ENCODE measurements at places on chromosomes 12 and 14.
A peak's percentile ranks its signal among the peaks of the same experiment; 100 is the strongest.

DNA sequence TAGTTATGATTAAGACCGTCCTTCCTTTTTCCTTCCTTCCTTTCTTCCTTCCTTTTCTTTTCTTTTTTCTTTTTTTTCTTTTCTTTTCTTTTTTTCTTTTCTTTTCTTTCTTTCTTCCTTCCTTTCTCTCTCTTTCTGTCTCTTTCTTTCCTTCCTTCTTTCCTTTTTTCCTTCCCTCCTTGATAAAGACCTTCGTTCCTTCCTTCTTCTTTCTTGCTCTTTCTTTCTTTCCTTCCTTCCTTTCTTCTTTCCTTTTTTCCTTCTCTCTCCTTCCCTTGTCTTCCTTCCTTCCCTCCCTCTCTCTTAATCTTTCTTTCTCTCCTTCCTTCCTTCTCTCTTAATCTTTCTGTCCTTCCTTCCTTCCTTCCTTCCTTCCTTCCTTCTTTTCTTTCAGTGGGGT, 130.9 kb downstream of the PAPOLA start:
- no peak for DNase-seq

DNA sequence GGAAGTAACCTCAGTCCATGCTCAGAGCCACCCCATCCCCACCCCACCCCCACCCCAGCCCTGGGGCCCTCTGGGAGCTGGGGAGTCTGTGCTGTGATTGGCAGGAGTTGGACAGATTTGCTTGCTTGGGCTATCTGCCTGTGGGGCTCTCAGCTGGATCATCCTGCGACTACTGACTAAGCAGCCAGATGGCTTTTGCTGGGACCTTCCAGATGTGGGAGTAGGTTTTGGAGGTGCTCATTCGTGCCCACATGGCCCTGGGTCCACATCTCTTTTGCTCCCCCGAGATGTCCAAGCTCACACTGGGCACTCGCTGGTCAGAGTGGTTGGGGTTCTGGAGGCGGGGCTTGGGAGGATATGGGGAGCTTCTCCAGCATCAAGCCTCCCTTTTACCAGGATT, 138.9 kb downstream of the TSPAN9 start:
- no peak for DNase-seq

DNA sequence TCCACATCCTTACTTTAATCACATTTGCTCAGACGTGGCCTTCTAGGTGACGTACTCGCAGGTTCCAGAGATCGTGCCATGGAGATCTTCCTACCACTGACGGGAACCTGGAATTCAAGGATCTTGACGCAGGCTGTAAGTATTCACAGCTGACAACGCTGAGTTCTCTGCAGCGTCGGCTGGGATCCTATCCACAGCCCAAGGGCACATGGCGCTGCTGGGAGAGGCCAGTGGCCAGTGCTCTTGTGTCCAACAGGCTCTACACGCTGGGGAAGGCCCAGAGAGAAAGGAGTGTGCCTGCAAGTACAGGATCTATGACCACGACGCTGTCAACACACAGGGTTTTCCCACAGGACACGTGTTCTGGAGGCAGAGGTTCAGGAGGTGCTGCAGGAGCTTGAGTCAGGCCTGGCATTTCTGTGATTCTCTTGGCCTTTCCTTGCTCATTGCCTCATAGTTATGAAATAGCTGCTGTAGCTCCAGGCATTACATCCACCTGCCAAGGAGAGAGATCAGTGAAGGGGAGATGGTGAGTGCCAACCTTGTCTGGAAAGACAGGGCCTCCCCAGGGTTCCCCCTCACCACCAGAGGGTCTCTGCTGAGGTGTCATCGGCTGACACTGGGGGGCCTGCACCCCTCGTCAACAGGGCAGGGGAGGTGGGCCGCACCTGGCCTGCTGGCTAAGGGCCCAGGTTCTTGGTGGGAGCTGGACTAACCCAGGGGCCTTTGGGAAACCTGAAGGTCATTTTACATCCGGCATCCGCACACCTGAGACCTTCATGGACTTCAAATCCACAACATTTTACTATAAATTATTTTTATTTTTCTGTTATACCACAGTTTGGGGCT, 21.3 kb downstream of the LRCOL1 start:
- no peak for DNase-seq

DNA sequence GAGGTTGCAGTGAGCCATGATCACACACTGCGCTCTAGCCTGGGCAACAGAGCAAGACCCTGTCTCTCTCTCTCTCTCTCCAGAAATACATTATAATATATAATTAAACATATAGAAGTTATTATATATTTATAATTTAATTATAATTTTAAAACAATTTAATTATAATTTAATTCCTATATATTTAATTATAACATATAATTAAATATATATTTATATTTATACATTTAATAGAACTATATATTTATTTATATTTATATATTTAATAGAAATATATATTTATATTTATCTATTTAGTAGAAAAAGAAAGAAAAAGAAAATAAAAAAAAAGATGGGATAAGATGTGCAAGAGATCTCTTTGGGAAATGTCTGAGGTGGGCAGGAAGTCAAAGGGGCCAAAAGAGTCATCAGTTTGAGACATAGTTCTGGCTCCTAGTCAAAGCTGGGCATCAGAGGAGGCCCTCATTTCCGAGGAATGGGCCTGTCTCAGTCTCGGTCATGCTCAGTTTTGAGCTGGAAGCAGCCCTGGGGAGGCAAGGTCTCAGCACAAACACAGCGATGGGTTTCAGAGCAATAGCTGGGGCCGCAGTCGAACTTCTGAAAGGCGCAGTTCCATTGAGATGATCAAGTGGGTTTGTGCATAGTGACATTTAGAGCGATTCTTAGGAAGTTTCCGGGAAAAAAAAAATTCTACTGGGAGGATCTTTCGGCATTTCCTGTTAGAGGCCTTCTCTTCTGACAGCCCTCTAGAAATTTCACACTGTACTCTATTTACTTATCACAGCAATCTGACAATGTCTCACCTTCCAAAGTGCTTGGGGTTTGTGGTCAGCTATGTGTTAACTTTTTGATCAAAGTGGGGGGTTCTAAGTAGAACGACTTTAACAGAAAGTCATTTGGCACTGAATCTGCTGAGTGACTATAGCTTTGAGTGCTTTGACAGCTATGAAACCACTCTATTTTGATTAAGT, 58.7 kb upstream of the GZMB start:
- peak; percentile 38 for DNase-seq

- peak; percentile 17 for DNase-seq
Observed at GRCh38 chr12:132560614-132561426, 49.6 kb downstream of the LRCOL1 start.

DNA sequence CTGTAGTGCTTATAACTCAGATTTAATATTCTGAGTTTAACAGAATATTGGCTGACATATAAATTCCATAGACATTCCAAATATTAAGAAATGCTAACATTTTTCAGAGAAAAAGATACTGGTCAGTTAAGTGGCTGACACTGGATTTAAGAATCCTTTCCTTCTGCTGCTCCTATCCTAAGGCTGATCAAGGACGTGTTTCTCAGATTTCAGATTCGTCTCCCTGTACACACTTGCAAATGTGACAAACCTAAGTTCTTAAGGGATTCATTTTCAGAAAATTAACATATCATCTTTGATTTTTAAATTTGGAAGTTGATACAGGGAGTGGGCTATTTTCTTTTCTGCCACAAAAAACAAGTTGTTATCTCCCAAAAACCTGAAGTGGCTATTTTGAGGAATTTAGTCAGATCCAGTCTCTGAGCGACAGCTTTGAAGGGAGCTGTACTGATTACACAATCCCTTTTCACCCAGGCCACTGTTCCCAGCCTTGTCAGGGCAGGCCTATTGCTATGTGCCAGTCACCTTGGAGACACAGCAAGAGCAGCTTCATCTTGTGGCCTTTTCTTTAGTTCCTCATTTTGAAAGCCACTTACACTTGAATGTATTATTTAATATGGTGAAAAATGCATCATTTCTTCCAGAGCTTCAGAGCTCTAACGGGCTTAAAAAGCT, 370.6 kb downstream of the KCNH5 start:
- DNase-seq, result no peak

DNA sequence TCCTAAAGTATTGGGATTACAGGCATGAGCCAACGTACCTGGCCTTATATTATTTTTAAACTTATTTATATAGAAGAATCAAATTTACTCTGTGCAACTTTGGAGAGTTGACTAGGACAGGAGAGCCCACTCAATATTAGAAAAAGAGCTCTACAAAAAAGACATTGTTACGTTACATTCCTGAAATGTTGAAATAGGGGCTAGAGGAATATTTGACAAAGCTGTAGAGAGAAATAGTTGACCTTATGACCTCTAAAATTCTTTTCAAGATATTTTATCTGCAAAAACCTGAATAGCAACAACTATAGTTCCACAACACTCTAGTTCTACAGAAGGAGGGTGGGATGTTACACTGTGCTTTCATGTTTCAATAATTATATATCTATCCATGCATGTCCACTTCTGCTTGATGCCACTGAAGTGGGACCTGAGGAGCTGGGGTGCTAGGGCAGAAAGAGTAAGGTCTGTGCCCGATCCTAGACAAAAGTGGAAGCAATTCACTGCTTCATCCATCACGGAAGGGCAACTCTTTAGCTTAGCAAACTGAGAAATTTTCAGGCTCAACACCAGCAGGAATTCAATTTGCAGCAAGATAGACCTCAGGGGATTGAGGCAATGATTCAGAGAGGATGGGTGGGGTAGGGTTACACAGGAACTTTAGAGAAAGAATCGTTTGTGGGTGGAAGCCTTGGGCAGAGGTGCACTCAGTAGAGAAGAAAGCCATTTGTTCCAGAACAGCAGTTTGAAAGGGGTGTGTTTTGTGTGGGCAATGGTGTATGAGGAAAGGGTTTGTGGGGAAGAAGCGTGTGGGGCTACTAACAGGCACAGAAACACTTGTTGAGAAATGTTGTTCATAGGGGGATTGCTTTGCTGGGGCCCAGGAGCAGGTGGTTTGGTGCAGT, 16.0 kb upstream of the RNASE10 start:
- DNase-seq, result peak; percentile 7

DNA sequence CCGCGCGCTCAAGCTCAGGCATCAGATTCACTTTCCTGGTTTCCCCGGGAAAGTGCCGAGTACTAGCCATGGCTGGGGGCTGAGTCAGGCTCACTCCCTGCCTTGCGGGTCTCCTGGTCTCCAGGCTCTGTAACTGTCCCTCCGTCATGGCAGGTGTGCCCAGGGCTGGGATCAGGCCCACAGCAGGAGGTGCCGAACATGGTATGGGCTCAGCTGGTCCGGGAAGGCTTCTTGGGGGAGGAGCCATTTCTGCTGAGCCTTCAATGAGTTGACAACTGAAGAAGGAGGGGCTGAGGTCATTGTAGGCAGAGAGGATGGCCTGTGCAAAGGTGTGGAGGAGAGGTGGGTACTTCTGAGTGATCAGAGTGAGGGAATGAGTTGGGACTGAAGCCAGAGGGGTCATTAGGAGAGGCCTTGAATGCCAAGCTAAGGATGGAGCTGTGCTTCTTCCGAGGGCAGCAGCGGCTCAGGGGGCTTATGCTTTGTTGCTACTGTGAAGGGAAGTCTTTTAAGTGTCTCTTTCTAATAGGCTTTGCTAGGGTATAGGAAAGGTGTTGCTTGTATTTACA, 769 bp downstream of the EXOC3L4 start:
- no peak for DNase-seq

- DNase-seq, result no peak
Observed at GRCh38 chr12:127731657-127732056, 535.3 kb upstream of the TMEM132C start.

- peak; percentile 21 for DNase-seq
Observed at GRCh38 chr12:46373301-46374296, 1.0 kb upstream of the SLC38A2 start.

GRCh38 chr12:94980577-94980976, 22.9 kb downstream of the NDUFA12 start:
- DNase-seq, result no peak

GRCh38 chr12:27119797-27120196, 37.4 kb upstream of the C12orf71 start:
- no peak for DNase-seq

GRCh38 chr12:51531978-51532497, 59.0 kb upstream of the SCN8A start:
- DNase-seq, result peak; percentile 34

DNA sequence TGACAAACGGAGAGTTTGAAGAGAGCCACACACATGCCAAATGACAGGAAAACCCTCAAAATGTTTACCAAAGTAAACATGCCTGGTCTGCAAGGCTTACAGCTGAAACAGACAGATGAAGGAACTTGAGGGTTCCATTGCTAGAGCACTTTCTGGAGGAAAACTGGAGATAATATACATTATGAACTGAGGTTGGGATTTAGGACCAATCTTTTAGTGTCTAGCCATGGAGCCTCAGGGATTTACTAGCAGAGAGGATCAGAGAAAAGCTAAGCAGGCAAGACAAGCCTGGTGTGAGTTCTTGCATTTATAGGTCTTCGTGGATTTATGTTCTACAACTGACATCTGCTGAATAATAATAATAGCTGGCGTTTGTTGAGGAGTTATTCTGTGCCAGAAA, 205.3 kb downstream of the AEBP2 start:
- no peak for DNase-seq

DNA sequence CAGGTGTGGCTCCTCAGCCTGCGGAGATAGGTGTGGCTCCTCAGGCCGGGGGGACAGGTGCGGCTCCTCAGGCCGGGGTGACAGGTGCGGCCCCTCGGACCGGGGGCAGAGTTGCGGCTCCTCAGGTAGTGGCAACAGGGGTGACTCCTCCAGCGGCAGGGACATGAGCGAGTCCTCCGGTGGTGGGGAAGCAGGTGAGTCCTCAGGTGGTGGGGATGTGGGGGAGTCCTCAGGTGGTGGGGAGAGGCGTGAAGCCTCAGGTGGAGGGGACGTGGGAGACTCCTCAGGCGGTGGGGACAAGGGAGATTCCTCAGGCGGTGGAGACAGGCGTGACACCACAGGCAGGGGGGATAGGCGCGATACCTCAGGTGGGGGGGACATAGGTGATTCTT, 9.2 kb downstream of the KMT2D start:
- DNase-seq, result no peak

DNA sequence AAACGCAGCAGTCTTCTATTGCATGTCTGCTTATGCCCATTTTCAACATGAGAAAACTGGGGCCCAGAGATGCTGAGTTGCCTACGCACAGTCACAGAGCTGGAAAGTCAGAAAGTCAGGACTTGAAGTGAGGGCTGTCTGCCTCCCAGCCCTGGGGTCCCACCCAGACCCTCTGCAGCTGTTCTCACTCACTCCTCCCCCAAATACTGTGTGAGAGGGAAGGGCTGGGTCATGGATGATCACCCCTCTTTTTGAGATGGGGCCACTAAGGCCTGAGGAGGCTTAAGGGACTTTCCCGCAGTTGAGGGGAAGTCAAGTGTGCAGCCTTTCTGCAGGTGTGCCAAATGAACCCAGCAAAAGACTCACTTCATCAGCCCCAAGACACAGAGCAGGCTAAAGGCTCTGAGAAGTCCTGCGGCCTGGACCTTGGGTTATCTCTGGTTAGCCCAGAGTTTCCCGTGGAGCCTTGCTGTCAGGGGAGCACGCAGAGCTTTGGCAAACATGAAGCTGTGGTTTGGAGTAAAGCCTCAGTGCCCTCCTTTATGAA, 18.7 kb downstream of the DTX1 start:
- no peak for DNase-seq

DNA sequence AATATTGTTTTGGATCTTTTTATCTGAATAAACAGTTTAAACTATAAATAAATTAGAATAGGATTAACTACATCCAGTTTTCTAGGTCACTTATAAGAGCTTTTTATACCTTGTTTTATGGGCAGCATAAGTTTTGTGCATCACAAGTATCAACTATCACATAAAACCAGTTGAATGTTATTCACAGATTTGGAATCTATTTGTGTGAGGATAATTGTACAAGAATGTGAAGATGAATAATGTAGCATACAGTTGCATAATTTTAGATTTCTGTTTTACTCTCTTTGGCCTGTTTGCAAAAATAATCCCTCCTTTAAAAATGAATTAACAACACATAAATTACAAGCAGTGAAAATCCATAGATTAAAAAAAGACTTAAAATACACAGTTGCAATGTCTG, 88.8 kb downstream of the SCFD1 start:
- no peak for DNase-seq

GRCh38 chr12:94740601-94741362, 90.4 kb upstream of the TMCC3 start:
- DNase-seq, result no peak
